Stimulated activated CD4-positive, alpha-beta T cell treated with anti-CD3 and anti-CD28 coated beads, Interleukin-4, amount 100 ng/mL, for 4 hours (primary cell): ENCODE measurements at places on chromosomes 1 and 21.

DNA sequence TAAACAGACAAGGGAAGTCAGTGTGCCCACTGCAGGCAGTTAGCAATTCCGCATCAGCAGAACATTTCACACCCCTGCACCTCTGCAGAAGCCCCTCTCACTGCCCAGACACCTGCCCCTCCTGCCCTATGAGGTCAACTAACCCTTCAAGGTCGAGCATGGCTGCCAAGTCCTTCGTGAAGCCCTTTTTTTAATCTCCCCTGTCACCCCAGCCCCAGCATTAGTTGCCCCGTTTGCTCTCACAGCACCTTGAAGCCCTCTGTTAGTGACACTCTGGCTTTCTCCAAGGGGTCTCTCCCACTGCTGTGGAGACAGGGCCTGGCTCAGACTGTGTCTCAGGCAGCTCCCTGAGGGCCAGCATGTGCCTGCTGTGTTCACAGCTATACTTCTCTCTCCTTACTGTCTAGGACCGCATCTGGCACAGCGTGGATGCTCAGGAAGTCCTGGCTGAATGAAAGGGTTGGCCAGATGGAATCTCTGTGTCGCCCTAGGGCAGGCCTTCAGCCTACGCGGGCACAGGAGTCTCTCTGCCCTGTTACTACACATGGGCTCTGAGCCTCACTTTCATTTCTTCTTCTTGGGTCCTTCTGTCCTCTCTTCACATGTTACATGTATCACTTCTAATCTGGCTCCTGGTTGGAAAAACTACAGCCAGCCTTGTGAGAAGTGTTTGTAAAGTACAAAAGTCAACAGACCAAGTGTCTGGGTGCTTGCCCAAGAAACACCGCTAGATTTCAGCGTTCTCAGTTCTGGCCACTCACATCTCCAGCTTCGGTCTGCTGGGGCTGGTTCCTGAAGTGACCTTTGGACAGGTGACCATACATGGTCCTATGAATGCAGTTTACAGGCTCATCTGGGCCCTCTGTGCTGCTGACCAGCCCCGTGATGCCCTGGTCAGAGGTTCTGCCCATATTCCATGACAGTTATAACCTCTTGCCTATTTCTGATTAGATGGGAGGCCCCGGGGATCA, 19.7 kb downstream of the SLC2A1 start:
- no peak for DNase-seq

DNA sequence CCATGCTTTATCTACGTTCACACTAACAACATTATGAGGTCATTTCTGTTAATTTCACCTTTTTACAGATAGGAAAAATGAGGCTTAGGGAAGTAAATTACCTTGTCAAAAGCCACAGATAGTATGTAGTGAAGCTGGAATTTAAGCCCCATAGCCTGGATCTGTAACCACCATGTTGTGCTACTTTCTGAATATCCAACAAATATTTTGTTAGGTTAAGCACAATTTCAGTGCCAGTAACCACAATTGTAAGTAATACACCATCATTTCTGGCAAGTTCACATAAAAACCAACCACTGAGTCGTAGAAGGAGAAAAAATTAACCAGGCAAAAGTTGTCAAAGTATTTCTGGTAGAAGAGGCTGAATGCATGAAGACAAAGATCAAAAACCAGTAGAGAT, 593.1 kb upstream of the CAMK1G start:
- DNase-seq, result no peak

- DNase-seq, result no peak
Observed at GRCh38 chr1:53334781-53335180, 6.9 kb upstream of the LRP8 start.

DNA sequence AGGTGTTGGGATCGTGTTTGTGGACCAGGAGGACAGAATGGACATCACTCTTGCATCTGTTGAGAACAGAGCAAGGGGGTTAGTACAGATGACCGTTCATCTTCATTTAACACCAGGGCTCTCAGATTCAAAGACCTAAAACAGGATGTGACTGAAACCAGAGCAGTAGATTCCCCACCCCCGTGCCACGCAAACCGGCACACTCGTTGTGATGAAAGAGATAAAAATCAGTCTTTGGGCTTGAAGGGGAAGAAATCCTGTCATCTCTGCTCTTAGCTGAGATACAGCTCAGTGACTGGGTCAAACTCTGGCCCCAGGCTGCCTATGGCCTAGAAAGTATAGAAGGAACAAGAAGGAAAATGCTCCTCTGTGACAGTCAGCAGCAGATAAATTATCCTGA, 146.2 kb upstream of the KRTAP19-8 start:
- DNase-seq, result peak; percentile 68

- no peak for DNase-seq
Observed at GRCh38 chr1:202122639-202123335, at the start of gene GPR37L1. TSS of gene GPR37L1 (plus strand) at chr1:202122917. CDS start at chr1:202122964, 47 bp downstream.

DNA sequence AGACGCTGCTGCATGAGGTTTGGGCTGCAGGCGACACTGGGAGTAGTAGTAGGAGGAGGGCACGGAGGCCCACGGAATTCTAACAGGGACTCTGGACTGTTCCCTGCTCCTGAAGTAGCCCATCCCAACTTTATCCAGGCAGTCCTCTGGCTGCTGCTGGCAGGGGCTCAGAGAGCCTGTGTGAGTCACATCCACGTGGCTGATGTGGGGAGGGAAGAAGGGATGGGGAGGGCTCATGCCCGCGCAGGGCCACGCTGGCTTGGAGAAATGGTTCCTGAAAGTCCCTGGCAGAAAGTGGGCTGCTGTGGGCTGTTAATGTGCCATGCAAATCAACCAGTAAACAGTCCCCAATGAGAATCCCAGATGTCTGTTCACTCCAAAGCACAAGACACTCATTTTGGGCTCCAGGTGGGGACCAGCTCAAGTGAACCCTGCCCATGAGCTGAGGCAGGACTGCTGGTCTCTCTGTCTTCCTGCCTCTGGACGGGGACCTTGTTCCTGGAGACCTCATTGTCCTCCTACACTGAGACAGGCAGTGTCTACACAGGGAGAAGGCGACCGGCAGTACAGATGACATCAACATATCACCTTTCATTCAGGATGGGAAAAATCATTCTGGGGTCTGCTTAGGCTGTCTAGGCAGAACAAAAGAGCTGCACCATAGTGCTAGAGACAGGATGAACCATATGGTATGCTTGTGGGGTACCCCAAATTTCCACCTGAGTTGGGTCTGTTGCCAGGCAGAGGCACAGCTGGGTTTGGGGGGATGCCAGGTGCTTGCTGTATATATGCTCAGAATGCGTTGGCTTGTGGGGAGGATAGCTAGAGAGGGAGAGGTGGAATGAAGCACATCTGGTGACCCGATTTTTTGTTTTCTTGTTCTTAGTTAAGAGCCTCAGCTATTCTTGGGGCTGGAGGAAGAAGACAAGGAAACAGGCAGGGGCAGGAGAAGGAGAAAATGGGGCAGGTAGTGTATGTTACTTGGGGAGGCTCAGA, 57.9 kb upstream of the FMOD start:
- no peak for DNase-seq

- DNase-seq, result no peak
Observed at GRCh38 chr1:177032434-177032833, 132.1 kb downstream of the ASTN1 start.
